ENCODE measurements at places on chromosomes 2 and 18.

GRCh38 chr2:33441235-33441810 lies 35.1 kb upstream of the RASGRP3 start:
- no peak for DNase-seq

DNA sequence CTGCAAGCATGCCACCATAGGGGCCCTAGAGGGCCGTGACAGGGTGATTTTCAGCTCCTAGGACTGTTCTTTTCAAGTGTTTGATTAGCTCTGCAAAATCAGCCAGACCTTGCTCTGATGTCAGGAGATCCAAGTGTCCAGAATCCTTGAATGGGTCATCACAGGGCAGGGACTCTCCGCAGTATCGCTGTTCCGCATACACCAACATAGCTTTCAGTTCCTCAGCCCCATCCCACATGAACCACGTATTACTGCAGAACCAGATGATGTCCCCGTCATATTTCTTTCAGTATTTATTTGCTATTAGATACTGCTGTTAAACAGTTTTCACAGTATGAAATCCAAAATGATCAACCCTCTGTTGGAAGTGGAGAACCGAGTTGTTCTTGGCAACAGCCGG lies 46.6 kb upstream of the RFX8 start:
- DNase-seq = no peak

- DNase-seq = no peak
Measured at GRCh38 chr18:58929206-58929605, 64.5 kb downstream of the ZNF532 start.

DNA sequence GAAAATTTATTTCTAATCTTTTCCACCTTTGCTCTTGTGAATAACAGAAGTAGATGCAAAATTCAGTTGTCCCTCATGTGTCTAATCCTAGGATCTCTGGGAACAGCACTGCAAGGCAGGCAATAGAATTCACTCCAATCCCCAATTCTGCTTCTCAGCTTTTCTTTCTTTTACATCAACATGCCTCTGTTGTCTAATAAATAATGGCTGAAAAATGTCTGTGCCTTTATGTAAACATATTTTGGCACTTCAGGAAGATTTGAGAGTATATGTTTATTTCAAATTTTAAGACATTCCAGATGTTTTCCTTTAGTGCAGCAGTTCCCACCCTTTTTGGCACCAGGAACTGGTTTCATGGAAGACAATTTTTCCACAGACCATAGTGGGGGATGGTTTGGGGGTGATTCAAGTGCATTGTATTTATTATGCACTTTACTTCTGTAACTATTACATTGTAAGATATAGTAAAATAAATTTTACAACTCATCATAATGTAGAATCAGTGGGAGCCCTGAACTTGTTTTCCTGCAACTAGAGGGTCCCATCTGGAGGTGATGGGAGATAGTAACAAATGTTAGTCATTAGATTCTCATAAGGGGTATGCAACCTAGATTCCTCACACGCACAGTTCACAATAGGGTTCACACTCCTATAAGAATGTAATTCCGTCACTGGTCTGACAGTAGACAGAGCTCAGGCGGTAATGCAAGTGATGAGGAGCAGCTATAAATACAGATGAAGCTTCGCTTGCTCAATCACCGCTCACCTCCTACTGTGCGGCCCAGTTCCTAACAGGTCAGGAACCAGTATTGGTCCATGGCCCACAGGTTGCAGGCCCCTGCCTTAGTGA lies 590.3 kb upstream of the CNTNAP5 start:
- DNase-seq = no peak

- no peak for DNase-seq
Measured at GRCh38 chr2:7513834-7514233, 596.6 kb downstream of the RNF144A start.

GRCh38 chr2:88639865-88640264 lies 12.6 kb upstream of the EIF2AK3 start:
- DNase-seq = no peak

DNA sequence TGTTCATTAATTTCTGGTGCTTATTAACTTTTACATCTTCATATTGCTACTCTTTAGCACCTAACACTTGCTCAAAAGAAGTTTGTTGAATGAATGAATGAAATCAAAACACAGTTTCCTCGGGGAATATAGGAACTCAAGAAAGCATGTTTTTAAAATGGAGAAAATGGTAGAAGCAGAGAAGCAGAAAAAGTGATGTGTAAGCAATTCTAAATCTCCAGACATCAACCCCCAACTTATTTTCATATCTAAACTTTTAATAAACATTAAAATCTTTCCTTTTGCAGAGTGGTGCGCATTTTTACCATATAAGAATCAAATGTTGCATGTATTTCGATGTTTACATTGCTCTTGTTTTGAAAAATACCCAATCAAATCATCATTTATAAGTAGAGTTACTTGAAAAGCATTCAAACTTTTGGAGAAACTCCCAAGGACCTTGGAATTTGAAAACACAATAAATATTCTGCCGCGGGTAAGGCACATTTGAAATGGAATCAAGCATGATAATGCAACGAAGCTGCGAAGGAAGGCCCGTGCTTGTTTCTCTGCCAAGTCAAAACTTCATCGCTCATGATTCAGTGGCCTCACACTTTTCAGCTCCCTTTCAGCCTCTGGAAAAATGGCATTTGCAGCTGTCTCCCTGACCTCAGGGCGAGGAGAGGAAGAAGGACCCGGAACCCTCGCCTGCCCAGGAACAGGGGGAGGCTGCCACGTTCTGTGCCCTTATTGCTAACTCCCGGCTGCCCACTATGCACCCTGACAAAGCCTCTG lies 26.7 kb upstream of the SMIM21 start:
- no peak for DNase-seq

DNA sequence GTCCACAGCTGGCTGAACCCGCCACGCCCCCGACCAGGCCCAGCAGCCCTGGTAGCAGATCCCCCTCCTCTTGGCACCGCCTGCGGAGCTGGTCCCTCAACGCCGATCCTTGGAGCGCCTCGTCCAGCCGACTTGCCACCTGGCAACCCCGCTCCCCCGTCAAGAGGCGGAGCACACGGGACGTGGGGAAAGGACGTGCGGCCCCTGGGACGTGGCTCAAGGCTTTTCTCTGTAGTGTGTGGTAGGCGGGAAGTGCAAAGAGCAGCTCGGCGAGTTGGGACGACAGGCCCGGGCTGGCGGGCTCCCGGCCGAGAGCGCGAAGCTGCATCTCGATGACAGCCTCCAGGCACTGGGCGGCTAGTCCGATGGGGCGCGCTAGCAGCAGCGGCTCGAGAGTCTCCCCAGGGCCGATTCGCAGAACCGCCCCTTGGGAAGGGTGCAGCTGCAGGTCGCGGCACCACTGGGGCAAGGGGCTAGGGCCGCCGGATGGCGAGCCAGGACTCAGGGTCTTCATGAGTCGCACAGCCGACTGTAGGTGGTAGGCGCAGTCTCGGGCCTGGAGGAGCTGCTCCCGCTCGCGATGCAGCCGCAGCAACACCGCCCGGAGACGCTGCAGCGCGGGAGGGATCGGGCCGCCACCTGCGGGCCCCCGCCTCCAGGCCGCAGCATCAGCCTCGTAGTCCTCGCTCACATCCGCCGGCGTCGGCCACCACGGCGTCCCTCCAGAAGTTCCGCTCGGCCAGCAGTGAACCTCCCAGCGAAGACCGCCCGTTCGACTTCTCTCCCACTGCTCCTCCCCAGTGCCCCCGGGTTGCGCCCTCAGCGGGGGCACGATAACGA lies 617 bp downstream of the CCDC142 start:
- DNase-seq = no peak

GRCh38 chr2:219497495-219498279 lies 1.0 kb upstream of the GMPPA start:
- DNase-seq = no peak

GRCh38 chr2:63287956-63288355 lies 237.3 kb downstream of the OTX1 start:
- DNase-seq = no peak

DNA sequence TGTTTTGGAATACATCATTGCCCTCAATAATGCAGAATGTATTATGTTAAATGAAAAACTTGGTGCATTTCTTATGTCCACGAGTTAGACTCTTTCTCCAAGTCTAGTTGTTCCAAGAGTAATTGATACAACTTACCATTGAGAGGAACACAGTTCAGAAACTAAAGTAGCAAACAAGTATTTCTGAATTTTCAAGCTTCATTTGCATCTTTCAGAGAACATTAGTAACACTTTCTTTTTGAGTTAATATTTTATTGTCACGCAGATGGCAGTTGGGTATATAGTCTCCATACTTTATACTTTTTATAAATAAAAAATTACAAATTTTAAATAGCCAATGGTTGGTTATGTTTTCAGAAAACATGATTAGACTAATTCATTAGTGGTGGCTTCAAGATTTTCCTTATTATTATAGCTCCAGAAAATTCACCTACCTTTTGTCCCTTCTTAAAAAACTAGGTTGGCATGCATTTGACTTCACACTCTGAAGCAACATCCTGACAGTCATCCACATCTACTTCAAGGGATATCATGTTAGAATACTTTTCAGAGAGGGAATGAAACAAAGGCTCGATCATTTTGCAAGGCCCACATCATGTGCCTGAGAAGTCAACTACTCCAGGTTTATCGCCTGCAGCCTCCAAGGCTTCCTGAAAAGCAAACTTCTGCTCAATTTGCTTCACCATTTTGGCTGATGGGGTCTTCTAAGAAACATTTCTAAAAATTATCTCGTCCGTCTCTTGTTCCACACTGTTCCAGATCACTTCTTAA lies 29.9 kb downstream of the LYPD6B start:
- no peak for DNase-seq

Measured in stimulated activated CD4-positive, alpha-beta T cell treated with anti-CD3 and anti-CD28 coated beads, Interleukin-1b, Interleukin-23, amount 100 ng/mL, for 1 hour (primary cell).